ENCODE measurements at places on chromosomes 2 and 18.

DNA sequence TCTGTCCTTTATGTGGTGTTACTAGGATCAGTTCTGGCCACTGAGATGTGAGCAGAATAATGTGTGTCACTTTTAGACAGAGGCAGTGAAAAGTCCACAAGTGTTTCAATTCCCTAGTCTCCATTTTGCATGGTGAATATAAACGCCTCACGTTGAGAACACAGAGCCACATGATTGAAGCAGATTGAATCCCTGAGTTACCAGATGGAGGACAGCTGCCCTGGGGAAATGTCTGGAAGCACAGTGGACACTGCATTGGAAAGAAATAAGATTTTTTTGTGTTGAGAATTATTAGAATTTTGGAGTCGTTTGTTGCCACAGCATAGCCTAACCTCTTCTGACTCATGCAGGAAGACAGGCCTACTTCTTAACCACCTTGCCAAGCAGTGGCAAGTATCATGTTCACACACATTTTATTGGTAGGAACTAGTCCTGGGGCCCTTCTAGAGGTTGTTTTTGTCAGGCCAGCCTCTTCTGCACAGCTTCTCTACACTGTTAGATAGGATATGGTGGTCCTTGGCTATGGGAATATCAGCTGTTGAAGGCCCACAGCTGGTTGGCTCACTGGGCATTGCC, 188.6 kb downstream of the TMEM182 start:
- DNase-seq: no peak

- no peak for DNase-seq
These were observed 217.6 kb upstream of the NRP2 start for GRCh38 chr2:205464681-205465080.

- no peak for DNase-seq
These were observed 35.8 kb downstream of the MC2R start for GRCh38 chr18:13879492-13879891.

DNA sequence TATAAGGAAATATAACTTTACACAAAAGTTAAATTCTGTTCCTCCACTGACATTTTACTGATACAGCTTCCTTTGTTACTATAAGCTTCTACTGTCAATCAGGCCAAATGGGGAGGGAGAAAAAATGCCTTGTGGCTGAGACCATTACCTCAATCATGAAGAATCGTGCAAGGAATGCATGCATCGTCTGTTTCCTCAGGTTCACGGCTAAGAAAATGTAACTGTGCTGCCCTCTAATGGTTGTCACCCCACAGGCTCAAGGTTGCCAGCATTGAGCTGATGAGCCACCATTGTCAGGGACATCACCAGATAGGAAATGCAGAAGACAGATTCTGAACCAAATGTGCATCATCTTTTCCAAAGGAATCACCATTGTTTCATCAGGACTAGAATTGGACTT, 426.9 kb downstream of the CDH2 start:
- peak; percentile 1 for DNase-seq

- DNase-seq: no peak
These were observed 259.0 kb downstream of the PHLPP1 start for GRCh38 chr18:62974388-62974787.

DNA sequence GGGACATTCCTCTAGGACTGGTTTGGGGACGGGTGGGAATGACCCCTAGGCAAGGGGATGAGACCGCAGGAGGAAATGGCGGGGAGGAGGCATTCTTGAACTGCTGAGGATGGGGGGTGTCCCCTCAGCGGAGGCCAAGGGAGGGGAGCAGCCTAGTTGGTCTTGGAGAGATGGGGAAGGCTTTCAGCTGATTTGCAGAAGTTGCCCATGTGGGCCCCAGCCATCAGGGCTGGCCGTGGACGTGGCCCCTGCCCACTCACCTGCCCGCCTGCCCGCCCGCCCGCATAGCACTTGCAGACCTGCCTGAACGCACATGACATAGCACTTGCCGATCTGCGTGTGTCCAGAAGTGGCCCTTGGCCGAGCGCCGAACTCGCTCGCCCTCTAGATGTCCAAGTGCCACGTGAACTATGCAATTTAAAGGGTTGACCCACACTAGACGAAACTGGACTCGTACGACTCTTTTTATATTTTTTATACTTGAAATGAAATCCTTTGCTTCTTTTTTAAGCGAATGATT, 4.9 kb downstream of the INHBB start:
- no peak for DNase-seq

GRCh38 chr2:24937236-24937635, 17.2 kb upstream of the ADCY3 start:
- no peak for DNase-seq

Measured in activated CD4-positive, alpha-beta T cell treated with anti-CD3 and anti-CD28 coated beads, Interleukin-2, amount 50 U/mL, for 16 hours (primary cell).